CD8-positive, alpha-beta memory T cell (primary cell): ENCODE measurements at places on chromosomes 7 and 10.

DNA sequence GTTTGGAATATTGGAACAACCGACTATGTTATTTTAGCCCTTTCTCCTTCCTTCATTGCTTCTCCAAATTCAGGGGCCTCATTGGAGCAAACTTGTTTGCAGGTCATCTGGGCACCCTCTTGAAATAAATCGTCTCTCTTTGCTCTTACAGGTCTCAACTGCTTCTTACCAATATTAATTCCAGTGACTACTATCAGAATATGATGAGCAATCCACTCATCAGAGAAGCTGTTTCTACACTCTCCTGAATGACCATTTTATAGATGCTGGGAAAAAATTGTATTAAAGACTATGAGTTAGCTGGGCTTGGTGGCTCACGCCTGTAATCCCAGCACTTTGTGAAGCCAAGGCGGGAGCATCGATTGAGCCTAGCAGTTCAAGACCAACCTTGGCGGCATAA, 12.5 kb upstream of the HNRNPF start:
- no peak for DNase-seq
- H3K4me3 ChIP-seq: no peak overlapping the region
- H3K4me1 ChIP-seq: peaks cover 44% of the 10 kb centered on the region
- H3K27ac ChIP-seq: no peak overlapping the region
- H3K36me3 ChIP-seq: no peaks in the 10 kb centered on the region

DNA sequence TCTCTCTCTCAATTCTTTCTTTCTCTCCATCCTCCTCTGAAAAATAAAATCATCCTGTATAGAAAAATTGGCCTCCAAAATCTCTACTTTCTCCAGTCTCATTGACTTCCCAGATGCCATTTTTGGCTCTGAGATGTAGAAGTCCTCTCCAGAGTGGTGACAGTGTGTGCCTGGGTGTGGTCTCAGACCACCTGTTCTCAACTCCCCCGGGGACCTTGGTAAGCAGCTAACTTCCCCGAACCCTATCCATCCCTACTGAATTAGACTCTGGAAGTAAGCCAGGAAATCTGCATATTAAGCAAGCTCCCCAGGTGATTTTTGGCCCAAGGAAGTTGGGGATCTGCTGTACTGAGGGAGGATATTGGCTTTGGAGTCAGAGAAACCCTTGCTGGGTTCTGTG, 120.5 kb downstream of the WDR11 start:
- no peaks in the 10 kb centered on the region for H3K27me3 ChIP-seq
- DNase-seq: no peak
- H3K36me3 ChIP-seq: no peaks in the 10 kb centered on the region

- no peaks in the 10 kb centered on the region for H3K36me3 ChIP-seq
- no peaks in the 10 kb centered on the region for H3K4me1 ChIP-seq
- H3K4me3 ChIP-seq: no peak overlapping the region
- H3K27me3 ChIP-seq: no peaks in the 10 kb centered on the region
- no peak for DNase-seq
These were observed 177.6 kb downstream of the PRKAG2 start for GRCh38 chr7:151699147-151699927.

DNA sequence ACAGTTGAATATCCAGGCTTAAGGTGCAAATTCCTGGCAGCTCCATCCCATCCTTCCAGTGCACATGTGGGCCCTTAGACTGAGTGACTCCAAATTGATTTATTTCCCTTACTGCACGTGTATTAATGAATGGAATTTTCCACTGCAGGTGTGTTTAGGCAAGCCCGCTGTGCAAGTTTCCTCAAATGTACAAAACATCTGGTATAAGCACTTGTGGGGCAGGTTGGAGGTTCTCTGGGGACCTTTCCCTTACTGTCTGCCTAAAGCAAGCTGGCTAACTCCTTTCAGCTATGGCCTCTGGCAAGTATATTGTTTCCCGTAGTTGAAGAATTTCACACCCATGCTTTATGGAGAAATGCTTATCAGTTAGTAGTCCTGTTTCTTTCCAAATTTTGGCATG, 25.3 kb upstream of the GIMAP6 start:
- no peak overlapping the region for H3K27ac ChIP-seq
- H3K4me3 ChIP-seq: no peak overlapping the region
- no peak for DNase-seq
- H3K27me3 ChIP-seq: no peaks in the 10 kb centered on the region
- H3K4me1 ChIP-seq: peaks cover 14% of the 10 kb centered on the region
- no peaks in the 10 kb centered on the region for H3K36me3 ChIP-seq
